GM23248 (cell line): ENCODE measurements at places on chromosomes 13 and 19. TPM values are rescaled to one million over a fixed set of nuclear protein-coding genes. Genes with fewer than 3 reads are reported as not detected.

GPALPP1 gene
- total RNA-seq, result 22.8 and 29.2 TPM in 2 replicates

- no peaks in the 10 kb centered on the region for H3K36me3 ChIP-seq
- no peak overlapping the region for H3K4me3 ChIP-seq
- H3K4me1 ChIP-seq, result no peaks in the 10 kb centered on the region
- no peak overlapping the region for H3K27ac ChIP-seq
- DNase-seq, result no peak
These were observed 14.7 kb upstream of the EVI5L start for GRCh38 chr19:7815325-7815724.

MBD3L3 gene
- not detected in 2 replicates for total RNA-seq

DNA sequence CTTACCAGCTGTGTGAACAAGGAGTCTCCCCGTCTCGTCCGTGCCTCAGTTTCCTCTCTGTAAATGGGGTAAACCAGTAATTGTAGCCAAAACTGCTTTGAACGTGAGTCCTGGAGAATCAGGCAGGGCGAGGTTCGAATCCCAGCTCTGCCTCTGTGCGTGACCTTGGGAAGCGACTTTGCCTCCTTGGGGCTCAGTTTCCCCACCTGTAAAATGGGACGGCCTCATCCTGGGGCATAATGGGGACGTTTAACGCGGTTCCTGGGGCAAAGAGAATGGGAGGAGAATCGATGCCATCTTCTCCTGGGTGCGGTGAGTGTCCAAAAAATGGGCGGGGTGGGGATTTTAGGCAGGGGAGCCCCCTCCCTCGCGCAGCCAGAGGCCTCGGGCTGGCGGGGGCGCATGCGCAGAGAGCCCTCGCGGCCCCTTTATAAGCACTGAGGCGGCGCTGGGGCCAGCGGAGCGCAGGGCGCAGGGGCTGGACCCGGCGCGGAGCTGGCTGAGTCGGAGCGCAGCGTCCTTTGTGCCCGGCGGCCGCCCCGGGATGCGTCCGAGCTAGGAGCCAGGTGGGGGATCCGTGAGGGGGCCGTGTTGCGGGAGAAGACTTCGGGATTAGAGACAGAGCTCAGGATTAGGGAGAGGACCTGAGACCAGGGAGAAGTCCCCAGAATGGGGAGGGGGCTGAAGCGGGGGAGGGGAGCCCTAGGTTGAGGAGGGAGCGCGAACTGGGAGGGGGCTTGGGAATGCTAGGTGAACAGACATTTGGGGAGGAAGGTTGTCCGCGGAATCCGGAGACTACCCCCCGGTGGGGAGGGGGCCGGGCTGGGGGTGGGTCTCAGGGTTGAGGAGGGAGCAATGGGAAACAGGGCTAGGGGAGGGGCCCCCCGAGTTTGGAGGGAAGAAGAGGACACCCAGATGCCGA, at the start of gene NCAN:
TSS of gene NCAN (plus strand) at position 460 of the 922 bp plus-strand sequence. CDS start 4,996 bp downstream, outside the sequence.
- no peaks in the 10 kb centered on the region for H3K36me3 ChIP-seq
- no peak within 1 kb of the TSS for H3K27ac ChIP-seq

GRCh38 chr19:18261474-18261873, 12.8 kb downstream of the IQCN start:
- no peak for DNase-seq
- H3K36me3 ChIP-seq, result no peaks in the 10 kb centered on the region
- peaks cover 6% of the 10 kb centered on the region; the same call in 1 of the 2 replicates for H3K4me1 ChIP-seq
- no peaks in the 10 kb centered on the region for H3K27me3 ChIP-seq
- H3K27ac ChIP-seq, result no peak overlapping the region
- no peak overlapping the region for H3K4me3 ChIP-seq

GRCh38 chr13:77040076-77040475, 13.1 kb upstream of the FBXL3 start:
- DNase-seq, result no peak
- H3K27me3 ChIP-seq, result no peaks in the 10 kb centered on the region
- no peak overlapping the region for H3K4me3 ChIP-seq

DNA sequence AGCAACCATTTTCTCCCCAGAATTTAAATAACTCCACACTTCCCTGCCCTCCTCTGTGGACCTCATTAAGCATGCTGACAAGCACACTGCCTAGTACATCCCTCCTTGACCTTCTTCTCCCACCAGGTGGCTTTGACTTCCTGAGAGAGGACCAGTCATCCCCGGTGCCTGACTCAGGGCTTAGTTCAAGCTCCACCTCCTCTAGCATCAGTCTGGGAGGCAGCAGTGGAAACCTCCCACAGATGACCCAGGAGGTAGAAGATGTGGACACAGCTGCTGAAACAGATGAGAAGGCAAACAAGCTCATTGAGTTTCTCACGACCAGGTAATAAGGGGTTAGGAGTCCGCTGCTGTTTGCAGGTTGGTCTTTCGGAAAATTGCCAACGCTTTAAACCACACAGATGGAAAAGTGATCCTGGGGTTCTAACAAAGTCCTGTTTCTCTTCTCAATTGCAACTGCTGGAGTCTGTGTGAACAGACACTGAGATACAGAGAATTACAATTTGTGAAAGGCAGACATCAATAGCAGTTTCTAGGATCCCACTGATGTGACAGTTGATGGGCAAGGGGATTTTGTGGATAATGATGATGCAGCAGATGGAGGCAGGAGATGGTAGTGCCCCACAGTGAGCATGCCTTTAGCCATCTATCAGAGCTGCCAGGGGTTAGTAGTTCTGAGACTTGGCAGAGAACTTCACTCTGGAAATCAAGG, 86.7 kb downstream of the ZAR1L start:
- no peaks in the 10 kb centered on the region for H3K36me3 ChIP-seq
- peak; percentile 59 for DNase-seq
- peaks cover 7% of the 10 kb centered on the region for H3K4me1 ChIP-seq
- H3K27me3 ChIP-seq, result no peaks in the 10 kb centered on the region
- H3K4me3 ChIP-seq, result no peak overlapping the region
- H3K27ac ChIP-seq, result no peak overlapping the region

- DNase-seq, result peak; percentile 69
- peaks cover 13% of the 10 kb centered on the region; the same call in 1 of the 2 replicates for H3K36me3 ChIP-seq
- H3K4me3 ChIP-seq, result no peak overlapping the region
- no peaks in the 10 kb centered on the region for H3K4me1 ChIP-seq
- H3K27ac ChIP-seq, result no peak overlapping the region
- no peaks in the 10 kb centered on the region for H3K27me3 ChIP-seq
These were observed 7.5 kb downstream of the ZNF610 start for GRCh38 chr19:52343548-52343947.

GRCh38 chr19:55539090-55539984, 2.4 kb upstream of the SBK2 start:
- no peak overlapping the region for H3K4me3 ChIP-seq
- H3K4me1 ChIP-seq, result no peaks in the 10 kb centered on the region
- H3K36me3 ChIP-seq, result no peaks in the 10 kb centered on the region

GRCh38 chr13:107144432-107144831, 576.5 kb upstream of the ARGLU1 start:
- 0 out of 2 replicates have a peak, but pooled peaks cover 15% of the 10 kb centered on the region for H3K27me3 ChIP-seq
- no peaks in the 10 kb centered on the region for H3K36me3 ChIP-seq
- no peaks in the 10 kb centered on the region for H3K4me1 ChIP-seq
- H3K27ac ChIP-seq, result no peak overlapping the region
- no peak overlapping the region for H3K4me3 ChIP-seq

GRCh38 chr13:49357694-49358093, 86.2 kb downstream of the CAB39L start:
- H3K4me3 ChIP-seq, result no peak overlapping the region
- no peaks in the 10 kb centered on the region for H3K36me3 ChIP-seq
- peak; percentile 87 for DNase-seq
- peak overlapping the region; percentile 87 for H3K27ac ChIP-seq

DNA sequence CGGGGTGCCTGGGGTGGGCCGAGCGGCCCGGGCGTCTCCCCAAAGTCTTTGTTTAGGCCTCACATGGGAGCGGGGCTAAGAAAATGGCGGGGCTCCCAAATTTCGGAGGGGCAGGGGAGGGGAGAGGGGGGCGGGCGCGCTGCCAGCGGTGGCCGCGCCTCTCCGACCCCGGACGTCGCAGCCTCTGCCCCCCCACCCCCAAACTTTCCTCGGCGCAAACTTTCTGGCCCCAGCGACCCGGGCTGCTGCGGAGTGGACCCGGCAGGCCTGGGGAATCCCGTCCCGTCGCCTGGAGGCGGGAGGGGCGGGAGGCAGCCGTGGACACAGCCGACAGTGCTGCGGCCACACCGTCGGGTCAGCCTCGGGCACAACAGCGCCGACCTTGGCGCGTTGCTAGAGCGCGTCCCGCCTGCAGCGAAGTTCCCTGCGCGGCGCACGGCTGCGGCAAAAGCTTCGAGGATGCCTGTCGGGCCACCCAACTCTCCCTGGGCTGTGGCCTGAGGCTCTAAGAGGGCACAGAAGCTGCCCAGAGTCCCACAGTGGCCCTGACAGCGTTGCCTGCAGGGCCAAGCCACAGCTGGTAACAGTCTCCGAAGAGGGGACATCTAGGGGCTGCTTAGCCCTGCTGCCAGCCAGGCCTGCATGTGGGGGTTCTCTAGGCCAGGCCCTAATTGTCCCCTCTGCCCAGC, 1.3 kb downstream of the NFIX start:
- peaks cover 24% of the 10 kb centered on the region for H3K4me1 ChIP-seq
- 0 out of 2 replicates have a peak, but pooled peaks cover 4% of the 10 kb centered on the region for H3K36me3 ChIP-seq
- H3K4me3 ChIP-seq, result peak overlapping the region; percentile 99
- H3K27ac ChIP-seq, result peak overlapping the region; percentile 84

DNA sequence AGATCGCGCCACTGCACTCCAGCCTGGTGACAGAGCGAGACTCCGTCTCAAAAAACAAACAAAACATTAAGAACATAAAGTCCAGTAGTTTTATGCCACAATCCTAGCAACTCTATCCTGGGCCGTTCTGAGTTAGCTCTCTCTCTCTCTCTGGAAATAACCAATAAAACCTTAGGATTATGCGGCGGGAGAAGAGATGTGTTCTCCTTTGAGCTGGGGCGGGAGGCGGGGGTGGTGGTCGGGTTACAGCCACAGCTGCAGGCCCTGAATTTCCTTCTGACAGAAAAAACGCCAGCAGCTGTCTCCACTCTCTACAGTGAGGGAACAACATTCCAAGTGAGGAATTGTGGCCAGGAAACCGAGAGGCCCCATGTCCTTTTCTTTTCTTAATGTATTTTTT, 9.1 kb upstream of the PNMA8A start:
- DNase-seq, result peak; percentile 50
- H3K27me3 ChIP-seq, result no peaks in the 10 kb centered on the region
- H3K36me3 ChIP-seq, result no peaks in the 10 kb centered on the region
- peak overlapping the region; percentile 53; the same call in 1 of the 2 replicates for H3K4me3 ChIP-seq

ZNF714 gene
- 9.9 and 12.9 TPM in 2 replicates for total RNA-seq

DNA sequence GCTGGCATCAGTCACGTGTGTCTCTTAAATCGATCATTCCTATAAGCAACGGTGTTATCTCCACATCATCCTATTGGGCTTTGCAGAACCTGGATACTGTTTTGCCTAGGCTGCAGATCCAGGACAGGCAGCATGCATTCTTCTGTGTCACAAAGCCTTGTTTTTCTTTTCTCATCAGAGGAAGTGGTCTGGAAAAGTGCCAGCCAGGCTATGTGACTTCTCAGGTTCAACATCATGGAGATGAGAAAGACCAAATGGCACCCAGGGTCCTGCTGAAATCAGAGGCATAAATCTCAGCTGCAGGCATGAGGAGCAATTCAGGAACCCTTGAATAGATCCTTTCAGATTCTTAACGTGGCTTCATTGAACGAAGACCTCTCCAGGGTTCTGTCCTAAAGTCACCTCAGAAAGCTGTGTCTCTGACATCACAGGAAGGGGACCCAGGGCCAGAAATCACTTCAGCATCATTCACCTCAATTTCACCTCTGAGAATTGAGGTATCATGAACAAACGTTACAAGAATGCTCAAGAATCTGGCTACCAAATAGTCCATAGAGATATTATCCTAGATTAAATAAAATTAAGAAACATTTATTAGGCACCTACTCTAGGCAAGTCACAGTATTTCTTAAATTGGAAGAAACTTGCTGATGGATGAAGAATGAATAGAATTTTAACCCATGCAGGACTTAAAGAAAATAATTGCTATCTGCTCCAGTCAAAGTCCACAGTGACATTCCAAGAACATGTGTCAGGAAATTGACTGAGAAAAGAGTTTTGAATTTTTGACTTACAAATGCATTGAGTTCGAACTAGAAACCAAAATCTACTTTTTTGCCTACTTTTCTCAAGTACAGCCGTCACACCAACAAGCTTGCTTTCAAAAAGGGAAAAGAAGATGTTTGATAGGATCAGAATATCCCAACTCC, 124.1 kb downstream of the COG6 start:
- H3K36me3 ChIP-seq, result no peaks in the 10 kb centered on the region
- no peaks in the 10 kb centered on the region for H3K27me3 ChIP-seq
- H3K4me1 ChIP-seq, result peaks cover 32% of the 10 kb centered on the region
- no peak overlapping the region for H3K27ac ChIP-seq
- peak; percentile 27 for DNase-seq

CAMSAP3 gene
- total RNA-seq, result not detected in 2 replicates

TEX29 gene
- total RNA-seq, result not detected in 2 replicates

DNA sequence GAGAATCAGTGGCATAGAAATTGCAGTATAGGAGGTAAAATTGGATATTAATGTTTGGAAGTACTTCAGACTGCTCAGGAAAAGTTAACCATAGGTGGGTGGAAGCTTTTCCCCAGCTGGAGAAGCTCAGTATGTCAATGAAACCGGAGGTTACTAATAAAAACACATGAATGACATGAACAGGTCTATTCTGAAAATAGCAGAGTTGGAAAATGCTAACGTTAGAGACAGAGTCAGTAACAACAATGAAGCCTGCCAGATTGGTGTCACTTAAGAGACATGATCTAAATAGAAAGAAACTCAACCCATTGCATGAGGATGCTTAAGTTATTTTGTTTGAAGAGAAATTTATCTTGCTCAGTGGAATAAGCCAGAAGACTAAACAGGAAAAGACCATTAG, 364.5 kb downstream of the DNAJC15 start:
- H3K27me3 ChIP-seq, result no peaks in the 10 kb centered on the region
- H3K27ac ChIP-seq, result no peak overlapping the region
- H3K4me3 ChIP-seq, result no peak overlapping the region
- no peaks in the 10 kb centered on the region for H3K36me3 ChIP-seq
- peaks cover 13% of the 10 kb centered on the region for H3K4me1 ChIP-seq

DNA sequence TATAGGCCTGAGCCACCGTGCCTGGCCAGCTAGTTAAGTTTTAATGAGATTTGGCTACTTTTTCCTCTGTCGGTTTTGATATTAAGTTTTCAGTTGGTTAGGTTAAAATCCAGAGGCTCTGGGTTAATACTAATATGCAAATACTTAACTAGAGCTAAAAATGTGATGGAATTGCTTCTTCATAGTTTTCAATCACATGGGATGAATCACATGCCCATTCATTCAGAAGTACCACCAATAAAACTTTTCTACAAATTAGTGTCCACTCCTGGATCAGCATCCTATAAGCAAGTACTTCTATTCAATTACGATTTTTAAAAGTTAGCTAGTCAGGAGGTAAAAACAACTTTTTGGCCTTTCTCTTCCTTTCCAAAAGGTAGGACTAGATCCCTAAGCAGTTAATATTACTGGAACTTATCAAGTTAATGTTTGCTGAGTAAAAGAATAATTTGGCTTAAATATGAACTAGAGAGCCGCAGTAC, 4.3 kb downstream of the SLC25A30 start:
- DNase-seq, result peak; percentile 9
- peaks cover 4% of the 10 kb centered on the region; the same call in 1 of the 2 replicates for H3K36me3 ChIP-seq
- H3K4me3 ChIP-seq, result peak overlapping the region; percentile 68
- H3K4me1 ChIP-seq, result peaks cover 15% of the 10 kb centered on the region
- no peaks in the 10 kb centered on the region for H3K27me3 ChIP-seq
